Natural killer cell treated with Interleukin-12 subunit alpha and Interleukin-12 subunit beta and Interleukin-15 and Interleukin-18, amount 100 ng/mL, for 72 hours (primary cell): ENCODE measurements at places on chromosomes 12 and 14. TPM values are rescaled to one million over a fixed set of nuclear protein-coding genes. Genes with fewer than 3 reads are reported as not detected.

Gene PCED1B
- total RNA-seq: 39.5 TPM

Gene TAS2R8
- total RNA-seq: not detected

Gene PTPRR
- not detected for total RNA-seq

Gene TAS2R9
- total RNA-seq: not detected

Gene GZMB
- total RNA-seq: 2,090 TPM

Gene KLHL33
- 0.22 TPM for total RNA-seq

GRCh38 chr12:116136340-116136739, 141.2 kb downstream of the MED13L start:
- no peaks in the 10 kb centered on the region for H3K36me3 ChIP-seq
- no peaks in the 10 kb centered on the region for H3K27me3 ChIP-seq
- peak overlapping the region; percentile 85 for H3K4me3 ChIP-seq
- H3K4me1 ChIP-seq: peaks cover 63% of the 10 kb centered on the region
- peak overlapping the region; percentile 94 for H3K27ac ChIP-seq

DNA sequence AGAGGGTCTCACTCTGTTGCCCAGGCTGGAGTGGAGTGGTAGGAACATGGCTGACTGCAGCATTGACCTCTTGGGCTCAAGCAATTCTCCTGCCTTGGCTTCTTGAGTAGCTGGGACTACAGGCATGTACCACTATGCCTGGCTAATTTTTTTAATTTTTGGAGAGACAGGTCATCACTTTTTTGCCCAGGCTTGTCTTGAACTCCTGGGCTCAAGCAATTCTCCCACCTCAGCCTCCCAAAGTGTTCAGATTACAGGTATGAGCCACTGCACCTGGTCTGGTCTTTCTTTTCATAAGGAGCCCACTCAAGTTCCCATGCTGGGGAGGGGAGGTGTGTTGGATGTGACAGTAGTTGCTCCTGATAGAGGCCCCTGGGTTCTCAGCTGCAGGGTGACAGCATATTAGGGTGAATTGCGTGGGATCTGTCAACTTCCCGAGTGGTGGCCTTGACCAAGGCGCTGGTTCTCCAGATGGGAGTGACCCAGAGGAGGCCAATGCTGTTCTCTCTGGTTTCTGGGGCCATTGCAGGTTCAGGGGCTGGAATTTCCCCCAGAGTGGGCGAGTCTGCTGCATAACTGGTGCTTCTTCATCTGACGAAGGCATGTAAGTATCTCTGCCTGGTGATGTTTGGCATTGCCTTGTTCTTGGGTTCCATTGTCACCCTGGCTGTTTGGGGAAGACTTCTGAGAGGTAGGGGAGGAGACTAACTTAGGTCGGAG, 52.4 kb upstream of the ESRRB start:
- H3K27me3 ChIP-seq: peaks cover 16% of the 10 kb centered on the region
- peaks cover 3% of the 10 kb centered on the region for H3K4me1 ChIP-seq
- peak; percentile 12 for DNase-seq
- no peak overlapping the region for H3K4me3 ChIP-seq
- no peaks in the 10 kb centered on the region for H3K36me3 ChIP-seq

DNA sequence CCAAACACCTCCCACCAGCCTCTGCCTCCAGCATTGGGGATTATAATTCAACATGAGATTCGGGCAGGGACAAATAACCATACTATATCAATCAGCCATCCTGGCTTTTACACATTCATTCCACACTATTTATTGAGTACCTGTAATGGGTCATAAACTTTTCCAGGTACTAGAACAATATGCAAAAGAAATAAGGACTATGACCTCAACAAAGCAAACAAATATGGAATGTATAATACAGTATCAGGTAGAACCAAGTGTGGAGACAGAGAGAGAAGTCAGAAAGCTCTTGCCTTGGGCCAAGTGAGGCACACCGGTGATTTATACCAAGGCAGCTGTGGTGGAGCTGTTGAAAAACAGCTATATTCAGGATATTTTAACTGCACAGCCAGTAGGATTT, 116.3 kb downstream of the TSPAN8 start:
- no peaks in the 10 kb centered on the region for H3K4me1 ChIP-seq
- H3K27me3 ChIP-seq: no peaks in the 10 kb centered on the region
- no peak overlapping the region for H3K27ac ChIP-seq
- H3K36me3 ChIP-seq: no peaks in the 10 kb centered on the region
- H3K4me3 ChIP-seq: no peak overlapping the region
- no peak for DNase-seq

DNA sequence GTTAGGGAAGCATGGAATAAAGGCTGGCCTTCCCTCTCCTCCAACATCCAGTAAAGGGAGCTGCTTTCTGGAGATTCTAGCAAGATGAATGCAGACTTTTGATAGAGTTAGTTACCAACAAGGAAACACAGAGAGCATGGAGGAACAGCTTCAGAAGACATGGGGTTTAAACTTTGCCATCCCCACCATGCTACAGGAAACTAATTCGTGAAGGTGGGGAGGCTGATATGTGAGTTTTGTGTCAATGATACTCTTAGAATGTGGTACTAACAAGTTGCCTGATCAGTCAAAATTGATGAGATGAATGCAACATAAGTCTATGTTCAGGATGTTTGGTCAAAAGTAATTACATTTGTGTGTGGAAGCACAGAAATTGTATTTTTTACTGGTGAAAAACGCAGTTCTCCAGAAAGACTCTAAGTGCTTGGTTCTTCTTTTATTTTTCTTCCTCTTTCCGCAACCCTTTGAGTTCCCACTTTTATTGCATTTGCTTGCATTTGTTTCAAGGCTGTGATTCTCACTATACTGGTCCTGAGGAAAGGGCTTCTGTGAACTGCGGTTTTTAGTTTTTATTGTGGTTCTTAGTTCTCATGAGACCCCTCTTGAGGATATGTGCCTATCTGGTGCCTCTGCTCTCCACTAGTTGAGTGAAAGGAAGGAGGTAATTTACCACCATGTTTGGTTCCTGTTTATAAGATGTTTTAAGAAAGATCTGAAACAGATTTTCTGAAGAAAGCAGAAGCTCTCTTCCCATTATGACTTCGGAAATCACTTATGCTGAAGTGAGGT, at the start of gene CLEC4A:
TSS of gene CLEC4A (plus strand) at position 494 of the 789 bp plus-strand sequence. CDS start at position 756, 262 bp downstream.
- no peaks in the 10 kb centered on the region for H3K36me3 ChIP-seq
- H3K27ac ChIP-seq: no peak within 1 kb of the TSS
- no peaks in the 10 kb centered on the region for H3K27me3 ChIP-seq
- H3K4me1 ChIP-seq: peaks cover 9% of the 10 kb centered on the region
- DNase-seq: no peak
- H3K4me3 ChIP-seq: no peak within 1 kb of the TSS

- no peak overlapping the region for H3K27ac ChIP-seq
- no peaks in the 10 kb centered on the region for H3K36me3 ChIP-seq
Observed at GRCh38 chr14:102545461-102546265, 36.1 kb upstream of the ANKRD9 start.

DNA sequence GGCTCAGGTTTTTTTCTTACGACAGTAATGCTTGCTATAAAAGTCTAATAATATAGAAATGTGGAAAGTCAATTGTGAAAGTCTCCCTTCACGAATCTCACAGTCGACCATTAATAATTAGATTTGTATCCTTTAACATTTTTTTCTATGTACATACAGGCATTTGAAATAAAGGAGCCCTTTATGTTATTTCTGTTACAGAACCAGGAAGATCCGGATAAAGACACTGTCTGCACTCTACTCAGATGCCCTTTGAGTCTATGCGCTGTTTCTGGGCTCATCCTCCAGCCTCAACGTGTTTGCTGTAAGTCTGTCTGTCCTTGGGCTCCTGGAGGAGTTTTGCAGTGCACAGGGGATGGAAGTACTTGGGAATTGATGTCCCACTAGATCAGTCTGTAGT, 212.2 kb upstream of the ATP2B1 start:
- H3K4me1 ChIP-seq: peaks cover 3% of the 10 kb centered on the region
- H3K27me3 ChIP-seq: no peaks in the 10 kb centered on the region
- no peaks in the 10 kb centered on the region for H3K36me3 ChIP-seq
- DNase-seq: no peak
- no peak overlapping the region for H3K27ac ChIP-seq

DNA sequence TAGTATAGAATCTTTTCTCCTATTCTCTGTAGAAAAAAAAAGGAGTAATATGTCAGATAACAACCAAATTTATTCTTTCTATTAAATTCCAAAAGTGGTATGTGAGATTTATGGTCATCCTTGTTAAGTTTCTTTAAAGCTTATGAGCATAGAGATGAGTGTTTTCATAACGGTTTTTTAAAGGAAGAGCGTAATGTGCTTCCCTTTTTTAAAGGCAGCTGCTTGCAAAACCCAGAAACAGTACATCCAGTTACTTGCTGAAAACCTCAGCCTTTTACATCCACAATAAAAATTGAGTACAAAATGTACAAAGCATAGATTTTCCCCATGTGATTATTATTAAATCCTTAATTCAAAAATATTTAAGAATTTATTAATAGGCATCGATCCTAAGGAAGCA, 53.6 kb upstream of the CD163 start:
- H3K36me3 ChIP-seq: peaks cover under 1% of the 10 kb centered on the region
- no peak overlapping the region for H3K27ac ChIP-seq
- no peak overlapping the region for H3K4me3 ChIP-seq
- H3K4me1 ChIP-seq: peaks cover 4% of the 10 kb centered on the region
- DNase-seq: no peak
- peaks cover 29% of the 10 kb centered on the region for H3K27me3 ChIP-seq

GRCh38 chr12:93380480-93381121, 2.9 kb downstream of the NUDT4 start:
- DNase-seq: no peak
- no peaks in the 10 kb centered on the region for H3K27me3 ChIP-seq
- no peak overlapping the region for H3K27ac ChIP-seq
- no peaks in the 10 kb centered on the region for H3K36me3 ChIP-seq

DNA sequence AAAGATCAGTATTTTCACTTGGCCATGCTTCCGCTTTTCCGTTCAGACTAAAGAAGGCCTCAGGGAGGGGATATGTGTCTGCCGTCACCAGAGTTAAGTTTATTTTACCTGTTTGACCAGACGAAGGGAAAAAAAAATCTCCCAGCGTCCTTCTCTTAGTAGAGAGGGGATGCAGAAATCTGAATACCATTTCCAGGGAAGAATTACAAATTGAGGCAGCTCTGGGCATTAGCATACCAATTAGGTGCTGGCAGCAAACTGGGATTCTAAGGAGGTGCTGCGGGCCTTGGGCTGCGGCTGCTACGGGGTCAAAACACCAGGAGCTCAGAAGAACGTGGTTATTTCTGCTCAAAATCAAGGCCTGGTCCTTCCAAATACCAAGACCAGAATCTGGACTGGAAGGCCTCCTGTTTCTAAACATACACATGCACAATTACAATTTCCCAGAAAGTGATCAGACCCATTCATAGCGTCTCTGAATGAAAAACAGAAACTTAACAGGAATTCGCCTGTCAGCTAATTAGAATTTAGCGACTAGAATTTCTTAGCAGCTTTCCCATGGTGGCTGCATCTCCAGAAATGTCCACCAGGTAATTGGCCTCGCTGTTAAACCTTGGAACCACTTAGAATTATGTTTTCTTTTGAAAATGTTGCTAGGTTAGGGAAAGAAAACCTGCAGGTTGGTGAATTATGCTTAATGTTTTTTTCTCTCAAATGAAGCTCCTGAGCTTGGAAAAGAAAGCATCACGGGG, 617.0 kb downstream of the VRK1 start:
- no peak overlapping the region for H3K27ac ChIP-seq
- no peaks in the 10 kb centered on the region for H3K36me3 ChIP-seq
- H3K27me3 ChIP-seq: peaks cover 10% of the 10 kb centered on the region
- peaks cover 4% of the 10 kb centered on the region for H3K4me1 ChIP-seq
- no peak overlapping the region for H3K4me3 ChIP-seq
- DNase-seq: no peak

- no peak overlapping the region for H3K4me3 ChIP-seq
- no peaks in the 10 kb centered on the region for H3K36me3 ChIP-seq
- H3K4me1 ChIP-seq: peaks cover 23% of the 10 kb centered on the region
- no peak overlapping the region for H3K27ac ChIP-seq
Observed at GRCh38 chr14:35353409-35354172, 51.0 kb downstream of the NFKBIA start.

DNA sequence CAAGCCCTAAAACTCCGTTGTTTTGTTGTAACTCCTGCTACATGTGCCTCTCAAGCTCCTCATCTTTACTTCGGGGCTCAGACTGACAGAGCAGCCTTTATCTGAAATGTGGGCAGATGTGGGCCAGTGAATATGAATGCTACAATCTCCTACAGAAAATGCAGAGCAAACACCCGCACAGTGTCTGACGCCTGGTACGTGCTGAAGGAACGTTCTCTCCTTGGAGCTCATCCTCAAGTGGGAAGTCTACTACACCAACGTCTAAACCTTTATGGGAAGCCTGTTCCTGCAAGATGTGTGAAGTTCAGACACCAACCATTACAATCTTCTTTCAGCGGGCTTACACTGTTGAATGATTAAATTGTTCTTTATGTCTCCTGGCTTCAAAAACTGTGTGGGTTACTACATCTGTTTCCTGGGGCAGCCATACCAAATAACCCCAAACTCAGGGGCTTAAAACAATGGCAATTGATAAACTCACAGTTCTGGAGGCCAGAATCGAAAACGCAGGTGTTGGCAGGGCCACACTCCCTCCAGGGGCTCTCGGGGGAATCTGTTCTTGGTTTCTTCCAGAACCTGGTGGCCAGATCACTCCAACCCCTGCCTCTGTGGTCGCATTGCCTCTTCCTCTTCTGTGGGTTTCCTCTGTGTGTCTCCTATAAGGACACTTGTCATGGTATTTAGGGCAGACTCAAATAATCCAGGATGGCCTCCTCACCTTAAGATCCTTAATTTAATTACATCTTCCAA, 179.7 kb upstream of the PLXNC1 start:
- no peak overlapping the region for H3K4me3 ChIP-seq
- no peaks in the 10 kb centered on the region for H3K36me3 ChIP-seq
- peaks cover 19% of the 10 kb centered on the region for H3K27me3 ChIP-seq
- no peak for DNase-seq

- H3K27ac ChIP-seq: peak overlapping the region; percentile 58
- no peak for DNase-seq
- H3K4me3 ChIP-seq: no peak overlapping the region
Observed at GRCh38 chr12:110330544-110330943, 49.5 kb downstream of the ATP2A2 start.
